T follicular helper cell (primary cell): ENCODE measurements at places on chromosomes 5 and 9.

GRCh38 chr9:86667307-86667706 is 280.0 kb downstream of the GAS1 start:
- no peak for DNase-seq

DNA sequence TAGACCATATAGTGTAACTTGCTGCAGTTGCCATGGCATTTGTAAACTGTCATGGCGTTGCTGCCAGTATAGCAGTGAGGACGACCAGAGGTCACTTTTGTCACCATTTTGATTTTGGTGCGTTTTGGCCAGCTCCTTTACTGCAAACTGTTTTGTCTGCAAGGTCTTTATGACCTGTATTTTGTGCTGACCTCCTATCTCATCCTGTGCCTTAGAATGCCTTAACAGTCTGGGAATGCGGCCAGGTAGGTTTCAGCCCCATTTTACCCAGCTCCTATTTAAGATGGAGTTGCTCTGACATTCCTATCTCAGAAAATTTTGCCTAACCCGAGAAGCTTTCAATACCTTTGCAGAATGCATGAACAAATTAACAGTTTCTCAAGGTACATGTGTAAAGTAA is 914.4 kb upstream of the ACO1 start:
- DNase-seq, result no peak

GRCh38 chr9:75229605-75230332 is 141.5 kb downstream of the OSTF1 start:
- no peak for DNase-seq

DNA sequence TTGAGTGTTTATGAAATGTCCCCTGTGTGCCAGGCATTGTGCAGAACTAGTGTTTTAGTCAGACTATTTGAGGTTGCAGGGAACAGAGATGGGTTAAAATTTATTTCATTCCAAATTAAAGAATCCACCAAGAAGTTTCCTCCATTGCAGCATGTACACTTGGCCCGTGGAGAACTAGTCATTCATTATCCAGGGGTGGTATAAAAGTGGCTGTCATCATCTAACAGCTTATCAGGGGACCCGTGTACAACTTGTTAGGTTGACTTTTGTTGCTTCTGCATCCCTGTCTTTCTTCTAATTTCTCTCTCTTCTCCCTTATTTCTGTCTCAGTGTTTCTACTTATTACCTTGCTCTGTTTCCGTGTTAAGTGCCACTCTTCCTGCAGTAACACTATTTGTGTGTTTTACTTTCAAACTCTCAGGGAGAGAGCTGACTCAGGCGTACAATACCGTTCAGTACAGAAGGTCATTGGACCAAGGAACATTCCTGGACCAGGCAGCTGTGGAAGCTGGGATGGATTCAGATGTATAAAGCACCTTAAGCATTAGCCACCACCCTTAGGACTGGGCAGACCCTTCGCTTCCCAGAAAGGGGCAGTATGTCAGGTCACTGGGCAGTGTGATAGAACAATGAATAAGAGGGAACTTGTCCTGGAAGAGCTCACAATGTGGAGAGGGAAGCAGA is 36.1 kb downstream of the MAP3K1 start:
- no peak for DNase-seq

DNA sequence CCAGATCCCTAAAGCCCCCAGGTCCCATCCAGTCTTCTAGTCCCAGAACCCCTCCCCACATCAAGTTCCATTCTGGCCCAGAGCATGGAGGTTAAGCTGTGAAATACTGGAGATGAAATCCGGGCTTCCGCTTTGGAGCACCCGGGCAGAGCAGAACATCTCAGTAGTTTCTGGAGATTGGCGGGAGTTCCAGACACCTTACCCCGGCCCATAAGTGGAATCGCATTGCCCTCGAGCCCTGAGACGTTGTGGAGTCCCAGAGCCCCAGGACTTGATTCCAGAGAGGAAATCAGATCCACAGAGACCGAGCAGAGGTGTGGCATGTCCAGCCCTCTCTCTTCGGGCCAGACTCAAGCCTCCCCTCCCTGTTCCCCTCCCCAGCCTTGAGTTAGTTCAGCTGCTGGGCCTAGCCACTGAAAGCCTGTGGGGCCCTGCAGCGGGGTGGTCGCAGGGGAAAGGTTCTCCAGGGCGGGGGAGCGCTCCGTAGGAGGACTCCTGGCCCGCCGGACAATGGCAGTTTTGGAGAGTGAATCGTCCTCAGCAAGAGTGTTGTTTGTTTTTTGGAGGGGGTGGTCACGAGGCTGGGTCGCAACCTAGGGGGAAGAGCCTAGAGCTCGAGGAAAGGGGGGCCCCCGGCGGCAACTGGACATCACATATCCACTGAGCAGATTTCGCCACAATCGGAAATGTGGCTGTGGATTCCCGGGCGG is 1.0 kb upstream of the PAX5 start:
- no peak for DNase-seq

GRCh38 chr9:72477930-72478518 is 43.4 kb upstream of the TMC1 start:
- DNase-seq, result no peak

DNA sequence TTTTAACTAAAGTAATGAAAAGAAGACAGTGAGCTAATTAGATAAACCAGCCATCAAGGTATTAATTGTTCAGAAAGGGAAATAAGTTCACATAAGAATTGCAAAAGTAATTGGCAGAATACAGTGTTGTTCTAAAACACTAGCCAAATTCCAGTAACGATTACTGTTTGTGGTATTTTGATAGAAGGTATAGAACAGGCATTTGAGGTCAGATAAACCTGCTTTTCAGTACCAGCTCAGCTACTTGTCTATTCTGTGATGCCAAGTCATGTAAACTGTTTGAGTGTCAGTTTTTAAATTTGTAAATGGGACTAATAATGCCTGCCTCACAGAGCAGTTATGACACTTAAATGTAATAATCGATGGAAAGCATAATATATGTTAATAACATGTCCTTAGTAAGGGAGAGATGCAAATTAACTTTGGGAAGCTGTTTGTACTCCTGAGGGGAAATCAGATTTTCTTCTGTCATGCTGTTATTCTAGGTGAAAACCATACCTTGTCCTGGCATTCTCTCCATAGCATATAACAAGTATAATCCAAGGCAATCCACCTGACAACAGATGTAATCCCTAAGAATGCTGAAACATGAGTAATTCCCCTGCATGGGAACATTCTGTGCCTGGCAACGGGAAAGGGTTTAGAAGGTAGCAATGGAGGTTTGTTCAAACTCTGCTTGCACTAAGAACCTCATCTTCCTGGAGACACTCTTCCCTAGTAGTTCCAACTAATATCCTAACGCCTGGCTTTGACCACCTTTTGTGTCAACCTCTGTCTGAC is 509.5 kb upstream of the PAPPA start:
- no peak for DNase-seq

- no peak for DNase-seq
Measured at GRCh38 chr9:99785010-99785590, 36.6 kb upstream of the NR4A3 start.

GRCh38 chr5:137072361-137073115 is 426.6 kb downstream of the SPOCK1 start:
- no peak for DNase-seq

DNA sequence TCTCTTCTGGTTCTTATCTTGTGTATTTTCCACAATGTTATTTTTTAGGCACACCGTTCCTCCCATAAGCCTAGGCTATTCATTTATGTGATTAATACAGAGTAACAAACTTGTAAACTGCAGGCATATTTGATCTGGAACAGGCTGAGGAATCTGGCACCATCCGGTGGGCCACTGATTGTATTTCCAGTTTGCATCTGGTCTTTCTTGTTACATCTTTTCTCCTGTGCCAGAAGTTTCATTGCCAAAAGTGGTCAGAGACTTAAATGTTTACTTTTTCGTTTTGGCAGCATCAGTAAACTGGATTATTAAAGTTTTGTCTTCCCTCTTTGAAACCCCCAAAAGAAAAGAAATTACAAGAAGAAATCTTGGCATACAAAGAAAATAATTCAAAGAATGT is 17.9 kb upstream of the ZCCHC7 start:
- DNase-seq, result no peak

- DNase-seq, result no peak
Measured at GRCh38 chr5:96818125-96818788, 10.5 kb upstream of the ERAP1 start.

- no peak for DNase-seq
Measured at GRCh38 chr5:133340002-133340755, 272.2 kb downstream of the FSTL4 start.
